ENCODE measurements at places on chromosomes 2 and 18. TPM values are rescaled to one million over a fixed set of nuclear protein-coding genes. Genes with fewer than 3 reads are reported as not detected.

DNA sequence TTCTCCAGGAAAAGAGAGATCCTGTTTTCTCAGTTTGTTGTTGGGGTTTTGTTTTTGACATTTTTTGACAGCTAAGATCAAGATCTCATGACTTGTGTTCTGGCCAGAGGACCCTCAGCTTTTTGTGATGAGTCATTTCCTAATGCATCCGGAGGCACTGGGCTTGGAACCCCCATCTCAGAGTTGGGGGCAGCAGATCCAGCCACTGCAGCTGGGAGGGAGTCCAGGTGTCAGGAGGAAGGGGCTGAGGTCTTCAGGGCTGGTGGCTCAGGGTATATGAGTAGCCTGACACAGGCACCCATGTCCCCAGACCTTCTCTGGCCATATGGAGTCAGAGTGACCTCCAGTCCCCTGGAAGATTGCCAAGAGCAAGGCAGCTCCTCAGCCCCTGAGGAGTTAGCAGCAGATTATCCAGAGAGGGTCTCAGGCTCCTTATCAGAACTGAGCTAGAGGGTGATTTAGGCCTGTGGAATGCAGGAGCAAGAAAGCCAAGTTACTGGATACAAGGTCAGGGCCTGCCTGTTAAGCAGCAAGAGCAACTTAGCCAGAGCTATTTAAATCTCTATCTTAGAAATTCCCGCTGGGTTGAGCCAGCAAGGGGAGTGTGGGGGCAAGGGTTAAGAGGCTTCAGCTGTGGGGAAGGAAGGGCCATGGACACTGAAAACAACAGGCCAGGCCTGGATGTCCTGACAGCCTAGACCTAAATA is 62.4 kb downstream of the TANC1 start:
- DNase-seq: no peak

SPTBN1 gene
- 250 TPM for total RNA-seq

OTX1 gene
- total RNA-seq: not detected

DDX1 gene
- 76.0 TPM for total RNA-seq

GRCh38 chr2:181164699-181165098 is 184.3 kb downstream of the UBE2E3 start:
- DNase-seq: no peak

GRCh38 chr2:216073773-216074172 is 7.8 kb downstream of the PECR start:
- no peak for DNase-seq

- DNase-seq: no peak
These were observed 192.6 kb upstream of the ZEB2 start for GRCh38 chr2:144712550-144712940.

DTNA gene
- total RNA-seq: 11.5 TPM

DNA sequence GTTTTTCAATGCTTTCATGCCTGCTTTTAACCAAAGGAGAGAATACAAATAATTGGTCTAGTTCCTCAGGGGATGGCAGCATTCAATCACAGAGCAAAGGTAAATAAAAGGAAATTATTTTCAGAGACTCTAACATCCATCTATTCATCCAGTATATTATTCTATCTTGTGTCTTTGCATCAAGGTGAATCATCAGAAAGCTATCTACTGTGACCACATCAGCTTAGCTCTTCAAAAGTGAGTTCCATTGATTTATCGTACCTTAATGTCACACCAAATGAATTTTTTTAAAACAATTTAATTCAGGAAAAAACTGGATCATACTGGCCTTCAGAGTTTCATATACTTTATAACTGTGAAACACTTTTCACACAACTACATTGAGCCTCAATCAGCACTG is 66.1 kb downstream of the CHN1 start:
- DNase-seq: no peak

GRCh38 chr2:152176113-152176714 is 651 bp upstream of the STAM2 start:
- peak; percentile 68 for DNase-seq

GRCh38 chr2:68377137-68377780 is 12.2 kb downstream of the PLEK start:
- DNase-seq: no peak

C1QL2 gene
- not detected for total RNA-seq

- DNase-seq: no peak
These were observed 74.9 kb downstream of the ZNF236 start for GRCh38 chr18:76897257-76897656.

SLC16A14 gene
- total RNA-seq: under 0.01 TPM

RTP5 gene
- total RNA-seq: not detected

GRCh38 chr2:128308284-128308731 is 10.4 kb downstream of the HS6ST1 start:
- peak; percentile 63 for DNase-seq

DNA sequence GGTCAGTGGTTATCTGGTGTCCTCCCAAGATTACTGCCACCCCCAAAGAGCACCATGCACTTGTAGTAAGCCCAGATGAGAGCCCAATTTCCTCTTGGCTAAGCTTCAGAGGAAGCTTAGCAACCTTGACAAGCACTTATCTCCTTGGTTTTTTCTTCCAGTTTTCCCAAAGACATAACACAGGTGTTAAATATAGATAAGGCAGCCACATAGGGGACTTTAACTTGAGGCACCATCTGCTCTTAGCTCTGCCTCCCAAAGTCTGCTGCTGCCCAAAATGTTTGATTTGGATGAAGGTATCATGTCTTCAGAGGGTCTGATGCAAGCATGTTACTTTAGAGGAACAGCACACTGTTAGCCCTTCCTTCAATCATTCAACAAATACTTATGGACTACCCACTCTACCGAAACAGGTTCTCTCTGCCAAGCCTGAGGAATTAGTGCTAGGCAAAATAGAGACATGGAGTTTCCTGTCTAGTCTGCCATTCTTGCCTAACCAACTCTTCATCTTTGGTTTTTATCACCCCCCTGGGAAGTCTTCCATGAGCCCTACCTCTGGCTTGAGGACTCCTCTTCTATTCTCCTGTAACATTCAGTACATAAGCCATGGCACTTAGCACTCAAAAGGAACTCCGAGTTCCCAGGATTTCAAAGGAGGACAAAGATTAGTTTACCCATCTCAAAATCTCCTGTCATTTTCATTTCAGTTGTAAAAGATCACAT is 73.7 kb downstream of the SP3 start:
- DNase-seq: no peak

IL36G gene
- total RNA-seq: not detected

DNA sequence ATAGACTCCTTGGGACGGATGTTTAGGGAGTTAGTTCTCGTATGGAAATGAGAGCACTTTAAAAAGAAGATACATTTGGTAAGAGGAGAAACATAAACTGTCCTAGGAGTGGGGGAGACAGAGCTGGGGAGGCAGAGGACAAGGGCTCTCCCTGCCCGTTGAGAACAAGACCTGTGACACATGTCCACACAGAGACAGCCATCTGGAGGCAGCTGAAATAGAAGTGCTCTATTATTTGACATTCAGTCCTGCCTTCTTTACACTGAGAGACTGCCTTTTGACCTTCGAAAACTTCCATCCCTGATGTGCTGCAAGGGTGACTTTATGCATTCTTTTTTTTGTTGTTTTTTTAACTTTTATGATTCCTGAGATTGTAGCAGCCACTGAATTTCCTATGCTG is 150.1 kb downstream of the UXS1 start:
- DNase-seq: no peak
